Stimulated activated CD4-positive, alpha-beta T cell treated with anti-CD3 and anti-CD28 coated beads, Interleukin-4, amount 100 ng/mL, for 1 hour (primary cell): ENCODE measurements at places on chromosomes 6 and 20.

DNA sequence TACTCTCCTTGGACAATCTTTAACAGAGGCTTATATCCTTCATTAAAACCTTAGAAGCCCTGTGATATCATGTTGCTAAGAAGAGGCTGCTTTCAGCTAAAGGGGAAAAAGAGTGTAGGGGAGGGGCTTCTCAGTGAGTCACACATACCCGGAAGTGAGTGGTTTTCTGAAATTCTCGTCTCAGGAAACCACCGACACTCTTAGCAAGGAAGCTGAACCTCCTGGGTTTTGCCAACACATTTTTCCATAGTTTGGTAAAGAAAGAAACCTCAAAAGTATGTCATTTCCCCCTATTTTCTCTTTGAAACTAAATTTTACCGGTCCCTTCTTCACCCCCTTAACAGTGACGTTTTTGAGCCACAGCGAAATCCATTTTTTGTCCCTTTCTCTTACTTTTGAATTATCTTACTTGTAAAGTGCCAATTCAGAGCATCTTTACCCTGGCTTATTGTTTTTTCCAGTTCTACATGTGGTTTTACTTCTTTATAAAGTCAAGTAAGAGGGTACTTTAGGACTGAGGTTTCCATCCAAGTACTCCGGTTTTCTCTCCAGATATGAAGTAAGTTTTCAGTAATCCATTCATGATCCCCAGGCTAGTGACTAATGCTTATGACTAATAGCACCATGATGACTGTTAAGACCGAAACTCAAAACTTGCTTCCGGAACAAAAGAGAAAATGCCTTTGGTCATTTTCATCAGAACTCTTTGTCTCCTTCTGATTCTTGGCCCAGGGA, 219.3 kb downstream of the ARHGAP18 start:
- DNase-seq = peak; percentile 37

GRCh38 chr6:90811596-90812226, 224.8 kb upstream of the MAP3K7 start:
- DNase-seq = no peak

- no peak for DNase-seq
These were observed 6.7 kb upstream of the CDKN1A start for GRCh38 chr6:36671687-36672375.

GRCh38 chr6:10146715-10147451, 268.0 kb downstream of the TFAP2A start:
- no peak for DNase-seq

DNA sequence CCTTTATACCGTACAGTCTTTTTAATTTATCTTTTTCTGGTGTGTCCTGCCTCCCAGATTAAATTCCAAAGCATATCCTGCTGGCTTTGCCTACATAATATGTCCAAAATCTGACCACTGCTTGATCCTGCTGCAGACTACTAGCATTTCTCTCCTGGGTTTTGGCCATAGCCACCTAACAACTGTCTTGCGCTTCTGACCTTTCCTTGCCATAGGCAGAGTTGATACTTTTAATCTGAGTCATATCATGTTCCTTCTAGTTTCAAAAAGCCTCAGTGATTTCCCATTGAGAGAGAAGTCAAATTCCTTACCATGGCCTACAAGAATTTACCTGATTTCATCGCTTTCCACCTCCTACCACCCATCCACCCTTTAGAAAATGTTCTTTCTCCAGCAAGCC, 104.8 kb downstream of the BCKDHB start:
- DNase-seq = no peak

DNA sequence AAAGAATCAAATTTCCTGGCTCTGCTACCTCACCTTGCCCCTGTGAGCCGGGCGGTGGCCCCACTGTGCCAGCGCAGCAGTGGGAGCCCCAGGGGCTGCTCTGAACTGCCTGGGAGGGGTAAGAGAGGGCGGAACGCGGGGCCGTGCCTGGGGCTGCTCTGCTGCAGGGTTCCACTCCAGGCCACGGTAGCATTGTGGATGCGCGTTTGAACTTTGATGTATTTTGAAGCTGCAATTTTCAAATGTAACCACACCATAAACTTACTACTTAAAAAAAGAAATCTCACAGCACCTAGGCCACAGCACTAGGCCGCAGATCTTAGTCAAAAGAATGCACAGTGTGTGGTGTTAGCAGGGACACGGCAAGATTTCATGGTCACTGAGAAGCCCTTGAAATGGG, 57.5 kb downstream of the PRDM1 start:
- DNase-seq = no peak

DNA sequence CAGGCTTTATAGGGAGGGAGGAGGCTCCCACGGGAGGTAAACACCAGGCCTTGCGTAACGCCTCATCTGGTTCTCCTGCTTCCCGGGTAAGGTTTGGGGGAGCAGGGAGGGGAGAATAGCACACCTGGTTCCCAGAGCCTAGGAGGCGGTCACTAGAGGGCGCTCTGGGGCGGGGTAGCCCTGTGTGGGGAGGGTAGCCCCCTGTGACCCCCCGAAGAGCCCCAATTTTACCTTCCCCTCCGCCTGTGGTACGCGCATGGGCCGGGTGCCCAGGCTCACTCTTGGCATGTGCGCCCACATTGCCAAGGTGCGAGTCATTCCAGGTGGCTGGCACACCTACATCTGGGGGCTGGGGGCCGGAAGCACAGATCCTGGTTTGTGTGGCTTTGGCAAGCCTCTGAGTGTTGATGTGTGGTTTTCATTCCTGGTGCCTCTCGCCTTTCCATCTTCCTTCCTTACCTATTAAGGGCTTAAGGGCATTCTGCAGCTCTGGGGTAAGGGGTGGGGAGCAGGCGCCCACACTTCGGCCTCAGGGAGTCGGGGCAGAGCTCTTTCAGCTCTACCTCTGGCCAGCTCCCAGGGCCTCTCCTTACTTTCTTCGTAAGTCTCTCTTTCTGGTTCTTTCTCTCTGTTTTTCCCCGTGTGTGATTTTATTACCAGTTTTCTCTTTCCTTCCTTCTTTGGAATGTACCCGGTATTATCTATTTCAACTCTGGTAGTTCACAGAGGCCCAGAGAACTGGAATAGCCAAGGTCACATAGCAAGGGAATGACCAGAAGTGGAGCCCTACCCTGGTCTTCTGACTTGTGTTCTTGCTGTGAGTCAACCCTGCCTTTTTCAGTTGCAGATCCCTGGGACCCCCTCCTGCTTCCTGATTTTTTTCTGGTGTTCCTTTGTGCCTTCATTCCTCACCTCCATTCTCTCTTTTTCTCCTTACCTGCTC, 492 bp upstream of the RNF39 start:
- peak; percentile 29 for DNase-seq

GRCh38 chr20:10699941-10700340, 26.1 kb upstream of the JAG1 start:
- no peak for DNase-seq

DNA sequence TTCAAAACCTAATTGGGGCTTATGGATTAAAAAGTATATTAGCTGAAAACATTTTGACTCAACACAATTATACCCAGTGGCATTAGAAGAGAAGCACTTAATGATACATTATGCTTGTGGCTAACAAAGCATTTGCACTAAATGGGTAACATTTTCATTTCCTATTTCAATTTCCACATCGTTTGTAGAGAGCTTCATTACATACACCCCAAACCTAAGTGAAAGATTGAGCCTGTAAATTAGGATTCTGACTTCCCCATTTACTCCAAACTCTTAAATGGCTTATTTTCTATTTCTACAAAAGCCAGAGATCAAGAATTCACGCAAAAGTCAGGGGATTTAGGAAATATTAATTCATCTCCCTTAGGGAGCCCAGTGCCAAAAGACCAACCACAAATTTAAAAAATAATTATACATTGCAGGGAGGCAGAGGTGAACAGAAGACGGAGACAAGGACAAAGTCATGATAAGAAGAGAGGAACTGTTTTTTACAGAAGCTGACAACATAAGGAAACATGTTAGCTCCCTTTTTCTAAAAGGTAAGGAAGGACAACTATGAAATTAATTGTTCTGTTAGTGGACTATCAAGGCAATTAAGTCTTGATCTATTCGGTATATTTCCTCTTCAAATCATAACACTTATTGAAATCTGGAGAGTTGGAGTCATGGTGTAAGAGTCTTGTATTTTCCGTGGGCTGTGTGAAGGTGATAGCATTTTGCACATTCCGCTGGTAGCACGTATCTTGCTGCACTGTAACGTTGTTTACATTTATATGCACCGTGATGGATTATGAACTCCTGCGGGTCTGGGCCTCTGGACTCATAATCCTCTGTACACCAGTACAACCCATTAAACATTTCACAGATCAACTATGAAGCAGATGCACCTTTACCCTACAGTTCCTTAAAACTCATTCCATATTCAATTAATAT, 24.8 kb upstream of the EZR start:
- DNase-seq = no peak

DNA sequence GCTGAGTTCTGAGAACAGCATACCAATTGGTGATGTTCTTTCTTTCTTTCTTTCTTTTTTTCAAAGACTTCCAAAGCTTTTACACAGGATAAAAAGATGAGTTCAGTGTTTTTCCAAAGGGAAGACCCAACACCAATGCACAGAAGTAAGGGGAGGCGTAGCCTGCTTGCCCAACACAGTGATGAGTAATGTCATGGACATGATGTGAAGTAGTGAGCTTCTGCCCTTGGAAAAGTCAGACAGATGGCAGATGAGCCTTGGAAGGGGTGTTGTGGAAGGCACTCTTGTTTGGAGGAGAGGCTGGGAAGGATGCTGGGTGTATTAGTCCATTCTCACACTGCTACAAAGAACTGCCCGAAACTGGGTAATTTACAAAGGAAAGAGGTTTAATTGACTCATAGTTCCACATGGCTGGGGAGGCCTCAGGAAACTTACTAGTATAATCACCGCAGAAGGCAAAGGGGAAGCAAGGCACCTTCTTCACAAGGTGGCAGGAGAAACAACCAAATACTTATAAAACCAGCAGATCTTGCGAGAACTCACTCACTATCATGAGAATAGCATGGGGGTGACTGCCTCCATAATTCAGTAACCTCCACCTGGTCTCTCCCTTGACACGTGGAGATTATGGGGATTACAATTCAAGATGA, 12.6 kb downstream of the LRP11 start:
- no peak for DNase-seq

DNA sequence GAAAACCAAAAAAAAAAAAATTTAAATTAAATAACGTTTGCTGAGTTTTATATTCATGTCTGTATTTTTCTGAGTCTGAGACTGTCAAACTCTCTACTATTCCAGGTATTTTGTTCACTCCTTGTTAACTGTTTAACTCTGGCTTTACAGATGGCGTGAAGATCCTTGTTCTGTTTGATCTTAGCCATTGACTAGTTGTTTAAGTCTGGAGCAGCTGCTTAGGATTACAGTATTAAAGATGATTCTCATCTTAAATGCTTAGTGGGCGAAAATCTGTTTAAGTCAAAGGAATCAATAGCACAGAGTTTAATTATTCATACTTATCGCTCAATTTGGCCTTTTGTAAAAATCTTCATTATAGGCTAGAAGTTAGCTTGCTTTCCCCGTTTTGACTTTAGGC, 2.4 kb downstream of the PHACTR2 start:
- no peak for DNase-seq

DNA sequence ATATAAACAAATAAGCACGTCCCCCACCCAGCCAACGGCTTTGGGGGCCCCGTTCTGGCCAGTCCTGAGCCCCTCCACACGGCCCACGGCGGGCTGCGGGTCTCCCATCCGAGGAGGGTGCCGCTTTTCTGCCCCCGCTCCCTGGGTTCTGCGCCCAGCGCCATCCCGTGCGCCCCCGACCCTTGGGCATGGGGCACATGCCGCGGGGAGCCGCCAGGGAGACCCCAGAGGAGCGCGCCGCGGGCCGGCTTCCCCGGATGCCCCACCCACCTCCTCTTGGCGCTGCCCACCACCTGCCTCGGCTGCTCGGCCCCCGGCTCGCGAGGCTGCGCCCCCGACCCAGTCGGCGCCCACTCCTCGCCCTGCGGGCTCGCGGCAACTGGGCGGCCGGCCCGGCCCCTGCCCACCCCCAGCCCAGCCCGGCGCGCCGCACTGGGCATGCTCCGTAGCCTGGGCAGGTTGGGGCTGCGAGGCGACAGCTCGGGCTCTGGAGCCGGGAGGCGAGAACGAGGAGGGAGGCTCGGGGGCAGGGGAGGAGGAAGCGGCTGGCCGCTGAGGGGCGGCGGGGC, 570 bp upstream of the PLCB4 start:
- DNase-seq = no peak

- DNase-seq = no peak
These were observed 34.7 kb upstream of the TBXT start for GRCh38 chr6:166202321-166202733.

DNA sequence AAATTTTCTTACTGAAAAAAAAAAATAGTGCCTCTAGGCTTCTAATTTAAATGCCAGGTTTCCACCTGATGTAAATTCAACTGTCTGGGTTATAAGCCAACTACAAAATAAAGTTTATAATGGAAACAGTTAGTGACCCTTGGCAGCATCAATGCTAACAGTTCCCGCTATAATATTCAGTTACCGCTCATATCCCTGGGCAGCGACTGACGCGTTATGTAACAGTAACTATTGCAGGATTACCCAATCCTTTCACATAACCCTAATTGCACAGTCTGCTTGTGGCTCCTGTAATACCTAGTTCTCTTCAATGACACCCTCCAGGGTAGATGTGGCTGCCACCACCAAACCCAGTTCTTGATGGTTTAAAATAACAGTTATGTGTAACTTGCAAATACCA, 208.6 kb downstream of the MOXD1 start:
- no peak for DNase-seq

GRCh38 chr6:1393641-1394283, 4.4 kb downstream of the FOXF2 start:
- DNase-seq = no peak

DNA sequence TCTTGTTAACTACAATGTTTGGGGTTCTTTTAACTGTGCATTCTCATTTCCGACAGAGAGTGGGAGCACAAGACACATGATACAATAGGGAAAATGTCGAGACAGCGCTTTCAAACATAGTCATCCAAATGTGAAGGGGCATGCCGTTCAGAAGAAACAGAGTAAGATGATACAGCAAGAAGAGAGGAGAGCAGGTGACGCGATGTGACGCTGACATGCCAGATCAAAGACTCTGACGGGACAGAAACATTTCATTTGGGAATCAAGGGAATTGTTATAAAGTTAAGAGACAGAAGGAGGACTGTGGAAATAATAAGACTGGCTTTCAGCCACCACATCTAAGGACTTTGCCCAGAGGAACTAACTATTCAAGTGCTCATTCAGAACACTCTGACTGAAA, 117.4 kb downstream of the FAXC start:
- no peak for DNase-seq

DNA sequence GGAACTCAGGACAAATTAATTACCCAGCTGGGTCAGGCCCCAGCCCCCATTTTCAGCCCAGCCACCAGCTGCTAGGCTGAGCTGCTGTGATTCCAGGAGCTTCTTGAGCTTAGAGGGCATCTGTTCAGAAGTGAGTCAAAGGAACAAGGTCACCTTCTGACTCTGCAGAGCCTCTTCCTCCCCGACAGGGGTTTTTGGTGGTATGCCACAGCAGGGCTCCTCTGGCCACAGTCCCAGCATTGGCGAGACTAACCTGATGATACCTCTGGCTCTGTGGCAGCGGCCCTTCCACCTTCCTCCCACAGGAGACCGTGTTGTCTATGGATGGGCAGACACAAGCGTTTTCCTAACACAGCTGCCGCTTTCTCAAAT, 39.7 kb downstream of the ZC3H12D start:
- no peak for DNase-seq
